ENCODE measurements at places on chromosomes 3 and 15.

DNA sequence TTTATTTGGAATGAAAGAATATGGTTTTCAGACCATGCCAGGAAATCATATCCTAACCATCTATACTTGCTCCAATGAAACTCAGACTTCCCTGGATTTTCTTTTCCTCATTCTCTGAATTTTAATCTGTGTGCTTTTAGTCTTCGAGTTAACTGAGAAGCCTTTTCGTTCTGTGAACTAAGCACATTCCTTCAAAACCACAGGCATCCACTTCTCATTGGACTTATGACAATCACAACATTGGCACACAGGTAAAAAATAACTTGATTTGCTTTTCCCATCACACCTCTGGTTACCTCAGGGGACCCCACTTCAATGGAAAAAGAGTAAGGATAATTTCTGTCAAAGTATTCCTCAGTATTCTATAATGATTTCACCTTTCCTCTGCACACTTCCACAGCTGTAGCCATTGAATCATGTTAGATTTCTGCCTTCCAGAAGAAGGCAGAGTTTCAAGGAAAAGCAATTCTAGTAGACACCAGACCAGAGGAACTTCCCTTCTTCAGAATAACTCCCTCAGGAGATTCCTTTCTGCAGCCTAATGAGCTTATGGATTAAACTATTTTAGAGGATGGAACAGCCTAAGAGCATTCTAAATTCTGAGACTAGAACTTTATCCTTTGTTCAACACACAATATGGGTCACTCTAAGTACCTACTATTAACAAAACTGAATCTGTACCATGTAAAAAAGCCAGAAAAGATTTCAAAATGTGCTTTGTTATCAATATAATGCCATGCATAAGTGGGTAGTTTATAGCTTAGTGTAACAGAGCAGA, 15.9 kb downstream of the COMMD2 start:
- no peak for DNase-seq

GRCh38 chr3:48406443-48407431, 23.1 kb downstream of the PLXNB1 start:
- DNase-seq, result no peak

- no peak for DNase-seq
These were observed 1.4 kb downstream of the EPHB1 start for GRCh38 chr3:134796281-134797056.

GRCh38 chr3:184351511-184352148, 9.8 kb downstream of the CLCN2 start:
- DNase-seq, result no peak

DNA sequence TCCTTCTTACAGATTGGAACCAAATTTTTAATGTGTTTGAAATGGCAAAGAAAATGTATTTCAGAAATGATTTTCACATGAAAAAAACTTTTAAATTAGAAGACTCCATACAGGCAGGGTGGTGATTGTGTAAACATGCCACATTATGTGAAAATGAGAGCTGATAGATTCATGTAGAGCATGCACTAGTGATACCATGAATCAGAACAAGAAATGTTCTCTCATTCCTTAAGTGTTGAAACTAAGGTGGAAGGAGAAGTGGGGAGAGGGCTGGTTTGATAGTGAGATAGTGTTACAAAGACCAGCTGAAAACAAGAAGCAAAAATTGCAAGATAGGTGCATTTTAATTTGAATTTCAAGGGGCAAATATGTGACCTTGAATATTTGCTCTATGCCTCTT, 100.3 kb downstream of the CCNL1 start:
- DNase-seq, result no peak

DNA sequence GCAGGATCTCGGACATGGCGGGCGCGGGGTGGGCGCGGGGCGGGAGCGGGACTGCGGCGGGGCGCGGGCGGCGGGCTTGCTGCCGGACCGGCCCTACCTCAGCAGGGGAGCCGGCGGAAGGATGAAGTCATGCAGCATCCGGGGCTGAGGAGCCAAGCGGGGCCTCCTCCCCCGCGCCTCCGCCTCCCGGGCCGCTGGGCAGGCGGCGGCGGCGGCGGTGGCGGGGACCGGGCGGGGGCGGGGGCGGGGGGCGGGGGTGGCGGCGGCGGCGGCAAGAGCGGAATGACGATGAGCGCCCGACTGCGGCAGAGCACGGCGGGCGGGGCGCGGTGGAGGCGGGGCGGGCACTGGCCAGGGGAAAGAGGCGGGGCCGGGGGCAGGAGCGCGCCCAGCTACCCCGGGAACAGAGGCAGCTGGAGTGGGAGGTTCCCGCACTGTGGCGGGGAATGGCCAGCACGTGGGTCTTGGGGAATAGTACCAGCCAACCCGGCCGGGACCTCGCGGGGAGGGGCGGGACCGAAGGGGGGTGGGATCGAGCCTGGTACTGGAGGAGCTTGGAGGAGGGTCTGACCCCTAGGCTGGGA, at the start of gene CAMK2N2:
Gene CAMK2N2, minus strand, starts transcription at position 284 of the 584 bp plus-strand sequence. Its CDS starts 268 bp downstream, at position 16.
- no peak for DNase-seq

GRCh38 chr15:91099995-91100813, at the start of gene SV2B:
Gene SV2B (plus strand): TSS chr15:91100257. CDS start chr15:91226264, 126,007 bp downstream.
- no peak for DNase-seq

- no peak for DNase-seq
These were observed 17.7 kb upstream of the CGNL1 start for GRCh38 chr15:57358571-57358970.

- no peak for DNase-seq
These were observed 9.4 kb upstream of the LRRC34 start for GRCh38 chr3:169822091-169822490.

DNA sequence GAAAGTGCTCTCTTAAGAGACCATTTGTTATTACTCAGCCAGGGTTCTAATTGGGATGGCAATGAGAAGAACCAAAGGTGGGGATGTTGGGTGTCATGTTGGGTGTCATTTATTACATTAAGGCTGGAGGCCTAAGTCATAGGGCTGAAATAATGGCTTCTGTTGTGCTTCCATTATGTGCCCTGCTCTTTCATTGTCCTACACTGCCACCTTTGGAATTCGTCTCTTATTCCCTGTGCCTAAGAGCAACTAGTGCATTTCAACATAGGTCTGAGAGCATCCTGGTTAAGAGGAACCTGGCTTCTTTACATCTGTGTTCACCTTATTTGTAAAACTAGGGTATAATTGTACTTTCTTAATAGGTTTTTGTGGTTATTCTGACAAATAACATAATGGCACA, 32.2 kb downstream of the RIOX2 start:
- DNase-seq, result no peak

GRCh38 chr3:143294188-143294587, 174.6 kb downstream of the CHST2 start:
- no peak for DNase-seq

DNA sequence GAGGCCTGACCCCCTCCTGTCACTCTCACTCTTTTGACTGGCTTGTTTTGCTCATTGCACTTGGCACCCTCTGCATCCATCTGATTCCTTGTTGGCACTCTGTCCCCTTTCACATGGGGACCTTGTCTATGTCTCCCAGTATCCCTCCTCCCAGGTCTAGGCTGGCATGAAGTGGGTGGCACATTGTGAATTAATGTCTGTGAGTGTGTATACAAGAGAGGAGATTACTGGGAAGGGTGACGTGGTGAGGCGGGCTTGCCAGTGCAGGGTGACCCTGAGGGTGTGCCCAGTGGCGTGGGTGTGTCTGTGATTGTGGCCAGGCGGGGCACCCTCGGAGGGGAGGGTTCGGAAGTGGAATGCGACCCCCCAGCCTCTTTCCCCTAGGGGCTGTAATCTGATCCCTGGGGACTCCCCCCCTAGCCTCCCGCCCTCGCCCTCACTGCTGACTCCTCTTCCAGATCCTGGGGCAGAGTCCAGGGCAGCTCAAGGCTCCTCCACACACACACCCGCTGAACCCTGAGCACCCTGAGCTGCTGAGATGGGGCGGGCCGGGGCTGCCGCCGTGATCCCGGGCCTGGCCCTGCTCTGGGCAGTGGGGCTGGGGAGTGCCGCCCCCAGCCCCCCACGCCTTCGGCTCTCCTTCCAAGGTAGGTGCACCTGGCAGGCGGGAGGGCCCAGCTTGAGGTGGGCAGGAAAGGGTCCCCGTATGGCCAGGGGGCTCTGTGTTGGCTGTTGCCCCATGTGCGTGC, at the start of gene SEMA3B:
Gene SEMA3B, plus strand, starts transcription at position 445 of the 749 bp plus-strand sequence. Its CDS starts 94 bp downstream, at position 539.
- no peak for DNase-seq

DNA sequence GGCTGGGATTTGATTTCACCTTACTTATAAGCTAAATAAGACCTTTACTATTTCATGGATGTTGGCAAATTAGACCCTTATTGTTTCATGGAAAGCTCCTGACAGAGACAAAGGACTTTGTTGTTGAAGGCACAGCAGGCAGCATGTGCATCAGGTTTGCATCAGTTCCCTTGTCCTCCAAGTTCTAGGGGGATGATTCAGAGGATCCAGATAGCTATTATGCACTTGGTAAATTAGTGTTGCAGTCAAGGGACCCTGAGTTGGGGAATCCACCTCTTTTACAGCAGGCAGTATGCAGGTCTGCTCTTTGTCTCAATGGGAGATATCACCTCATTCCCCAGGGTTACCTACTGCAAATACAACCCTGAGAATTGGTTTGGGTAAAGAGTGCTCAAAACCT, 131.4 kb upstream of the IGSF10 start:
- DNase-seq, result no peak

- DNase-seq, result no peak
These were observed 236.5 kb downstream of the SQOR start for GRCh38 chr15:45871121-45871855.

- no peak for DNase-seq
These were observed 50.9 kb downstream of the TMEM44 start for GRCh38 chr3:194582196-194582905.

GRCh38 chr3:194069421-194070219, 66.3 kb upstream of the HES1 start:
- DNase-seq, result no peak

GRCh38 chr3:161987933-161988332, 491.3 kb downstream of the OTOL1 start:
- no peak for DNase-seq

- no peak for DNase-seq
These were observed 29.8 kb downstream of the FSTL1 start for GRCh38 chr3:120420928-120421551.

GRCh38 chr15:63939531-63940130, 105.9 kb upstream of the HERC1 start:
- no peak for DNase-seq

DNA sequence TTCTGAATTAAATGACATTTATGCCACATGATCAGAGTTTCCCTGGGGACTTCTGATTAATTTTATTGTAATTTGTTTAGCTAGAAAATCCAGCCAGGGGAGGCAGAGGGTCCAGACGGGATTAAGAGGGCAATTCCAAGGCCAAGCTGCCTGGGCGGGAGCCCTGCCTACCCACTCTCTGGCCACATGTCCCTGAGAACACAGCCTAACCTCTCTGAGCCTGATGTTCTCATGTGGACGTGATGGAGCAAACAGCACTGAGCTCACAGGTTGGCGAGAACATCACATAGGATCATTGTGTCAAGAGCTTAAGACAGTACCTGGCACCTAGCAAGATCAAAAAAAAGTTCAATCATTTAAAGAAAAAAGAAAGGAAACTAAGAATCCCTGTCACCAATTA, 1.0 kb downstream of the LRRC2 start:
- DNase-seq, result no peak

GRCh38 chr3:174710612-174711011, 148.5 kb upstream of the NAALADL2 start:
- DNase-seq, result no peak

GRCh38 chr3:185151964-185152409, 873 bp downstream of the C3orf70 start:
- DNase-seq, result no peak

- DNase-seq, result no peak
These were observed 32.2 kb downstream of the GPR176 start for GRCh38 chr15:39887832-39888231.

DNA sequence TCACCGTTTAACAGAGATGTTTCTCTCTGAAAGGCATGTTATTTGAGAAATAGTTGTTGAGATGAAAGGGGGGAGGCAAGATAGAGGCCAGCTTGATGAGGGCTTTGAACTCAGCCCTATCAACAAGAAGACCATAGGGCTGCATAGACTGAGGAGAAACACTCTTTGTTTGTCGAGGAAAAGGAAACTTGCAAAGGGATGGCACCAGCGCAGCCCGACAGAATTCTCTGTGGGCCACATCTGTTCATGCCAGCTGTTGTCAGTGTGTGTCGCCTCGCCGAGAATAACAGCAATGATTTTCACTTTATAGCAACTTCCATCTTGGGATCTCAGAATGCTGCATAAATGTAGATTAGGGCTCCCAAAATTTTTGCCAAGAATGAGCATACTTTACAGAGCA, 478.3 kb upstream of the TPRG1 start:
- DNase-seq, result no peak

- no peak for DNase-seq
These were observed 487 bp upstream of the HES1 start for GRCh38 chr3:194135516-194135805.

- DNase-seq, result no peak
These were observed 68.0 kb upstream of the STAC start for GRCh38 chr3:36312351-36312750.

- DNase-seq, result no peak
These were observed 423.7 kb downstream of the C3orf38 start for GRCh38 chr3:88573472-88573871.

GRCh38 chr3:141493184-141493583, 6.4 kb downstream of the RASA2 start:
- no peak for DNase-seq

- no peak for DNase-seq
These were observed 1.3 kb downstream of the ATXN7 start for GRCh38 chr3:63864965-63865327.

DNA sequence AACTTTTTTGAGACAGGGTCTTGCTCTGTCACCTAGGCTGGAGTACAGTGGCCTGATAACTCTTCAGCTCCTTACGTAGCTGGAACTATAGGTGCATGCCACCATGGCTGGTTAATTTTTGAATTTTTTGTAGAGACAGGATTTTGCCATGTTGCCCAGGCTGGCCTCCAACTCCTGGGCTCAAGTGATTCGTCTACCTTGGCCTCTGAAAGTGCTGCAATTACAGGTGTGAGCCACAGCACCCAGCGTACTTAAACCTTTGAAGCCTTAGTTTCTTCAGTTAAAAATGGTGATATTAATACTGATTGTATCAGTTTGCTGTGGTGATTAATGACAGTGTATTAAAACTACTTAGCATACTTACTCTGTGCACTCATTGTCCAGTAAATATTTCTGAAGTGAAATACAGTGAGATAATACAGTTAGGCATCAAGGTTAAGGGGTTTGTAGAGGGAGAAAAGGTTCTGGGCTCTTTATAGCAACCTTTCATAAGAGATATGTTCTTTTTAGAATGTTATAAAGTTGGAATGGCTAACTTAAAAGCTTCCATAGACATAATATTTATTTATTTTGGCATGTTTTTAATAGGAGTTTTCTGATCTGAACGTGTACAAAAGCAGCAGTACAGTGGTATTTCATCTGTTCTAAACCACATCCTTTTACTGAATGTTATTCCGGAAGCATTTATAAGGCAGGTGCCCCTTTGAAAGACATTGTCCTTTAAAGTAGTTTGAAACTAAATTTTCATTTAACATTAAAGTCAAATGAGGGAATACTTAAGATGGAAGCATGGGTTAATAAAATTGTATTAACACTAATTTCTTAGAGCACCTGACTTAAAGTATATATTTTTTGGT, 23.6 kb downstream of the NCK1 start:
- DNase-seq, result no peak

- no peak for DNase-seq
These were observed 12.3 kb upstream of the MFSD1 start for GRCh38 chr3:158789592-158789991.

- DNase-seq, result no peak
These were observed 183.8 kb downstream of the THRB start for GRCh38 chr3:24310887-24311286.

- DNase-seq, result no peak
These were observed 18.3 kb upstream of the TRAK1 start for GRCh38 chr3:42072831-42073301.

- DNase-seq, result no peak
These were observed 146.8 kb downstream of the EPHB1 start for GRCh38 chr3:134941820-134942219.

Measured in stimulated activated CD8-positive, alpha-beta memory T cell treated with anti-CD3 and anti-CD28 coated beads, Interleukin-7, amount 100 ng/mL, for 1 hour (primary cell).